CD4-positive, alpha-beta T cell (primary cell): ENCODE measurements at places on chromosomes 4 and X.

DNA sequence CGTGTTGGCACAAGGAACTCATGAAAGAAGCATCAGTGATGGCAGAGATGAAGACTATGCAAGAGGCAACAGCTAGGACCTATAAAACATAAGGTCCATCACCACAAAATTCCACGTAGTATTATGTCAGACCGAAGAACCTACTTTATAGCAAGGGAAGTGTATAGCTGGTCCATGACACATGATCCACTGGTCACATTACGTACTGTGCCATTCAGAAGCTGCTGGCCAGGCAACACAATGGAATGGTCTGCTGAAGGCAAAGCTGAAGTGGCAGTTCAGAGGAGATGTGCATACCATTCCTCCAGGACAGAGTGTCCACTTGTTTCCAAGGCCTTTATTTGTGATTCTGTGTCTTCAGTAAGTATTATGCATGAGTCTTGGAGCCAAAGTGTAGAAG lies 215.5 kb upstream of the UGT8 start:
- DNase-seq: no peak

GRCh38 chr4:158857951-158858350 lies 89.1 kb downstream of the FNIP2 start:
- DNase-seq: no peak

GRCh38 chr4:54234497-54235205 lies 5.6 kb downstream of the PDGFRA start:
- no peak for DNase-seq

- no peak for DNase-seq
Observed at GRCh38 chr4:13957871-13958270, 330.3 kb upstream of the BOD1L1 start.

- no peak for DNase-seq
Observed at GRCh38 chr4:106493086-106493485, 124.5 kb upstream of the GIMD1 start.

DNA sequence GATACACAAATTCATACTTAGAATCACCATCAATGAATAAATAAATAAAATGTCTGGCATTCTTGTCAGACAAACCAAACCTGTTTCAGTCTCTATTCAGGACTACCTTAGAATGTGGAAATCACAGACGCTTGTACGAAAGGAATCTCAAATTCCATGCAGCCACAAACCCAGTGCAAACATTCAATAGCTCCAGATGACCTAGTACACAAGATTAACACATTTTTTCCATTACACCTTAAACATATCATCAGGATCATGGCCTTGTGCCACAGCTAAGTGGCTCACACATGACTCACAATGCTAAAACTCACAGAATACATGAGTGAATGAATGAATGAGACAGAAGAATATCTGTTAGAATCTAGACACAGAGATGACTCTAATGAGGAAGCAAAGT lies 134.2 kb downstream of the PWWP3B start:
- DNase-seq: no peak

- no peak for DNase-seq
Observed at GRCh38 chr4:174583056-174583455, 60.8 kb upstream of the HPGD start.

DNA sequence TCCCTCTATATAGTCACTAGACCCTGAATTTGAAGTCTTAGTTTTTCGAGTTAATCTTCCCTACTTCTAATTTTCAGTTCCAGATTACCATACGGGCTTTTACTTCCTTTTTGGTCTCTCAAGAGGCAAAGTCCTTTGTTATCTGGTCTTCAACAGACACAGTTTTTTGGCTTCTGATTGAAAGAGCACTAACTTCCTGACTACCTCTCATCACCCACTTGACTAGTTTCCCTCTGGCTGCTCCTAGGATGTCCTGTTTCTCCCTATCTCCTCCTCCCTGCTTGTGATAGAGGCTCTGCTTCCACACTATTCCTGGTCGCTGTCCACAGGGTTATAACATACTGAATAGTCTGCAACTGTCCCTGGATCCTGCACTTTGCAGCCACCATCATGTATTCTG lies 16.7 kb upstream of the WDR44 start:
- DNase-seq: no peak

DNA sequence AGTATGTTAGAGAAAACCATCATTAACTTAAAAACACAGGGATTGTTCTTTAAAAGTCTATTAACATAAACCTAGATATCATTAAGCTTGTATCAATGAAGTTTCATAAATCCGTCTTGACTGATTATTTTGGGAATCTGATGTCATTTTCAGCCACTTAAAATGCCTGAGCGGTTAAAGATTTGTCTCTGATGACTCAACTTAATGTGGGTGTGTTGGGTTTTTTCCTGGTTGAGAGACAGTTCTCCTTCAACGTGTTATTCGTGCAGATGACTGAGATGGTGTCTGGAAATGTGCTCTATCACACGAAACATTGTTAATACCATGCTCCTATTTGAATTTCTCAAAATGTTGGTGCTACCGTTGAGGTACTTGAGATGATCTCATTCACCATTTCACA lies 227.3 kb upstream of the TENM3 start:
- DNase-seq: no peak

DNA sequence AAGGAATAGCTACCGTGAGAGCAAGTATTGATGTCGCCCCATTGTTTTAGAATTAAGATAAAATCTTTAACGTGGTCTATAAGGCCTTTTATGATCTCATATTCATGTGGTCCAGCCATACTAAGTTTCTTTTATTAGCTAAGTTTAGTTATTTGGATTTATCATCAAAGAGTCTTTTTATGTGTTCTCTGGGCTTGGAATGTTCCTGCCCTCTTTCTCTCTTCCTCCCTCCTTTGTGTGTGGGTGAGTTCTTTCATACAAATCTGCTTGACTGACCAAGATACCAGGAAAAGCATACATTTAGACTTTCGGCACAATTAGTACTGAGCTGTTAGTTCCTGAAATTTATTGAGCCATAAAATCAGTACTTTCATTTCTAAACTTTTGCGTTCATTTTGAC lies 11.3 kb downstream of the TDO2 start:
- DNase-seq: no peak

GRCh38 chrX:81195712-81196111 lies 6.0 kb downstream of the HMGN5 start:
- DNase-seq: peak; percentile 38

- no peak for DNase-seq
Observed at GRCh38 chr4:20383969-20384368, 132.3 kb downstream of the SLIT2 start.

DNA sequence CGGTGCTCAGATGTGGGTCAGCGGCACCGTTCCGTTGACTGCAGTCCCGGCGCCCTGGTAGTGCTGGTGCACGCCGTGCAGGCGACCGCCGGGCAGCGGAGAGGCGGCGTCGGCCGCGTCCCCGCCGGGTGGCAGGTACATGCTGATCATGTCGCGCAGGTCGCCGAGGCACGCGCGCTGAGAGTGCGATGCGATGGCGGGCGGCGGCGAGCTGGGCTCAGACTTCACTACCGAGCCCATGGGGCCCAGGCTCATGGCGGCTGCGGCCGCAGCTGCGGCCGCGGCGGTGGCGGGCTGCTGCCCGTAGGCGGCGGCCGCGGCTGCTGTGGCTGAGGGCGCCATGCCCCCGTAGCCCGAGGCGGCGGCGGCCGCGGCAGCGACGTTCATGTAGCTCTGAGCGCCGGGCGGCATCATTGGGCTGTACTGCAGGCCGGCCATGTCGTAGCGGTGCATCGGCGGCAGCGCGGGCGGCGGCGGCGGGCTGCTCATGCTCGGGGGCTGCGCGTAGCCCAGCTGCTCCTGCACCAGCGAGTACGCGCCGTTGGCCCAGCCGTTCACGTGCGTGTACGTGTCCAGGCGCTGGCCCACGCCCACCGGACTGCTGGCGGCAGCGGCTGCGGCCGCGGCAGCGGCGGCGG lies 1.0 kb downstream of the SOX3 start:
- no peak for DNase-seq

DNA sequence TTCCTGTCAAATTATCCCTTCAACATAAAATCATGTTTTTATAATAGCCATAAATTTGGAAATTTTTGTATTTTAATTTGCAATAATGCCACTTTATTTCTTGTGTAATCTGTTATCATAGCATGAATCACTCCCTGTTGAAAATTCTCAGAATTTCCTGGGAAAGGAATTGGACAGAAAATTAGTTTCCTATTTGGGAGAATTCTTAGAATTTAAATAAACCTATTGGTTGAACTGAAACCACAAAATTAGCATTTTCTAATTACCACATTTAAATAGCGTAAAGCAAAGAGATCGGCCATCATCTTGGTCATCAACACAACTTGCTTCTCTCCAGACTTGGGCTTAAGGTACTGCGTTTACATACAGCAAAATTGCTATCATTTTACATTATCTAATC lies at the start of gene CSN1S1:
CSN1S1 (plus strand) TSS at position 301 of the 400 bp plus-strand sequence. CDS start 1,488 bp downstream, outside the sequence.
- no peak for DNase-seq

- no peak for DNase-seq
Observed at GRCh38 chr4:8847764-8848163, 23.9 kb downstream of the HMX1 start.

DNA sequence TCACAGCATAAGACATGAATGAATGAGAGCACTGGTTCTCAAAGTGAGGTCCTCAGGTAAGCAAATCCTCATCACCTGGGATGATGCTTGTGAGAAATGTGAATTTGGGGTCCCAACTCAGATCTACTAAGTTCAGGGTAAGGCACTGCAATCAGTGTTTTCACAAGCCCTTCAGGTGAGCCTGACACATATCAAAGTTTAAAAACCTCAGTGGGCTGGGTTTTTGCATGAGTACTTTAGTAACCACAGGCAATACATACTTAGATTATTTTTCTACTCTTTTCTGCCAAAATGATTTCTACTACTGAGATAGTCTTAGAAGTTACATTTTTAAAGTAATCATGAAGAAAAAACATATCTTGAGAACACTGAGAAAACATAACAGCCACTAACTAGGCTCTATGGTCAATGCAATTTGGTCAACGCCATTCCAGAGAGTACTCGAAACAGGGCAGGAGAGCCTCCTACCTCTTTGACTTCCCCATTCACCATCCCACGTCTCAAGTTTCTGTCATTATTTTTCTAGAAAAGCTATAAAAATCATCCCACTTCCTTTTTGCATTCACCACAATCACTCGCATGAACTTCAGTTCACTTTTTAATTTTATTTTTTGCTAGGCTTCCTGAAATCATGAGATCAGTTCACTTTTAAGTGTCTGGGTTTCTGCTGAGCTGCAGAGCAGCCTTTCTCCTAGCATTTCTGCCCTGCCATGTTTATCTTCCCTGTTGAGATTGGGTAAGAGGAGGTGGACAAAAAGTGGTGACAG lies 73.8 kb downstream of the MFAP3L start:
- DNase-seq: no peak

DNA sequence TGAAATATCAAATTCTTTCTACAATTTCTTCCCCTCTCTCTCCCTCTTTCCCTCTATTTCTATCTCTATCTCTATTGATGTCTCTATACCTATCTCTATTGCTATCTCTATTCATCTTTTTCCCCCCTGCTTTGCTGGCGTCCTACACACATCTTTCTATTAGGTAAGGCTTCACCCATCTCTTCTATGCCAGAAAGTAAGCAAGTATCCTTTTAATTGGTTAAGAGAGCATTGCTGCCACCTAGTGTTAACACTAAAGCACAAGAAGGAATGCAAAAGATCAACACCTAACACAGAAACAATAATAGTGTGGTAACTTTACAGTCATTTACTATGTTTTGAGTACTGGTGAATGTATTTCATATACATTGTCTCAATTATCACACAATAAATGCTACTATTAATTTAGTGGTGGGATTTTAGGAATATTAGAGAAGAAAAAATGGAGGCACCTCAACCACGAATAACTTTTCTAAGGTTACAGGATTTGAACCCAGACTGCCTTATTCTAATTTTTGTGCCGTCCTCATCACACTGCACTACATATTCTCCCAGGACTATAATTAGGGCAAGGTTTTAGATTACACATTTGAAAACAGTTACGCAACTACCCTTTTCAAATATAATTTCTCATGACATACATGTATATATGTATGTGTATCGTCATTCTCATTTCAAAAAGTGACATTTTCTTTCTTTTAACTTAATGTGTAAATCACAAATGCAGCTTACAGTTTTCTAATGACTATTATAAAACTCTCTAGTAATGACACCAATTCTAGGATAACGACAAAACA lies 3.7 kb upstream of the C4orf36 start:
- no peak for DNase-seq

- no peak for DNase-seq
Observed at GRCh38 chrX:110401135-110401534, 42.5 kb downstream of the RTL9 start.

DNA sequence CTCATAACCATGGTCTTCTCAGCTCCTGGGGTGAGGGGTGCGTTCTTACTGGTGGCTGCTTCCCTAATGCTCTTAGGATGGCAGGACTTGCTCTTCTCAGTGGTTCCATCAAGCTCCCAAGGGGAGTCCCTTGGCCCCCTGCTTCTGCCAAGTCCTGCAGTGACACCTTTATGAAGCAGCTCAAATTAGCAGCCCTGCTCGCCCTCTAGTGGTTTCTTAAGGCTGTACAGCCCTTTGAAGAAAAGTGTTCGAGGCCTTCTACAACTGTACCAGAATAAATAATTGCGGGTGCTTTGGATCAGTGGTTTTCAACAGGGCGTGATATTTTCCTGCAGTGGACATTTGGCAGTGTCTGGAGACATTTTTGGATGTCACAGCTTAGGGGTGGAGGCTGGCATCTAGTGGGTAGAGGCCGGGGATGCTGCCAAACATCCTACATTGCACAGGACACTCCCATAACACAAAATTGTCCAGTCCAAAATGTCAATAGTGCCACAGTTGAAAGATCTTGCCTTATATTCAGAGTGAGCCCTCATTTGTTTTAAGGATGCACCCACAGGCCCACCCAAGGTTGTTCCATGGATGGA lies 204.7 kb upstream of the S100G start:
- peak; percentile 33 for DNase-seq

- no peak for DNase-seq
Observed at GRCh38 chrX:153933748-153934147, 1.1 kb downstream of the NAA10 start.
